ENCODE measurements at places on chromosomes 2 and 18.

DNA sequence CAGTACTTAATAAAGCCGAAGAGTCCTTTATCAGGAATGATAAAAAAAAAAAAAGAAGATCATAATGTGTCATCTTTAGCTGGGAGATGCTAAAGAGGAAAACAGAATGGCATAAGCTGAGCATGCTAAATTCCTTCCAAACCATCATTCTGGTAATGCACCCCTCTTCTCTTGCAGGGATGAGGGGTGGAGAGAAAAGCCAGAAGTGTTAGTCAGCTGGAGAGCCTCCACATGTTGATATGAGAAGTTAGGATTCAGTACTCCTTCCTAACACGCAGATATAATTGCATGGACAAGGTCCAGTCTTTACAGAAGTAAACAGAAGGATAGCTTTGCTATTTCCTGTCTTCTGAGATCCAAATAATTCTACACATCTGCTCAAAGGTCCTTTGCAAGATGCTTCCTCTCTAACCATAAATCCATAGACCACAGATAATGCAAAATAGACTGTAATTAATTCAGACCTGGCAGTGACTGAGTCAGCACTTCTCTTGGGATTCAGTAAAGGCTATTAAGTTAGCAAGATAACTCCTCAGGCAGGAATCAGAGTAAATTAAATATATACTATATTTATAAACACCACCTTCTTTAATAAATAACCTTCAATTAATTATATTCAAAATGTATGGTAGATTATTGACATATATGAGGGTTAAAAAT, 930.0 kb upstream of the KLHL29 start:
- DNase-seq: no peak

- peak; percentile 19 for DNase-seq
Observed at GRCh38 chr18:78875016-78875777, 104.4 kb upstream of the SALL3 start.

- no peak for DNase-seq
Observed at GRCh38 chr2:38553554-38553953, 49.2 kb downstream of the HNRNPLL start.

DNA sequence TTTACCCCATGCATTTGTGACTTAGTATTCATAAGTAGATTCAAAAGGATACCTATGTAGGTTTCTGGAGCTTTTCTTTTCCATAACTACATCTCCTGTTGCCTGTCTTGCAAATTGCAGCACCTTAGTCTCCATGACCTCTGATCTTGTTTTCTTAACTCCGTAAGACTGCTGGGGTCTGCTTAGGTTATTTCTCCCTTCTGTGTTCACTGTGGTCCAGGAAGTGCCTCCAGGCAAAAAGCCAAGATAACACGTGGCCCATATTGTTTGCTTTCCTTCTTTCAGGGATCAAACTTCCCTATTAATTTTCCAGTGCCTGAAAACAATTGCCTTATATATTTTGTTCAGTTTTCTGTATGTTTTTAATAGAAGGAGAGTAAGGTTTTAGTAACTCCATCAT, 86.4 kb downstream of the GCA start:
- DNase-seq: no peak

DNA sequence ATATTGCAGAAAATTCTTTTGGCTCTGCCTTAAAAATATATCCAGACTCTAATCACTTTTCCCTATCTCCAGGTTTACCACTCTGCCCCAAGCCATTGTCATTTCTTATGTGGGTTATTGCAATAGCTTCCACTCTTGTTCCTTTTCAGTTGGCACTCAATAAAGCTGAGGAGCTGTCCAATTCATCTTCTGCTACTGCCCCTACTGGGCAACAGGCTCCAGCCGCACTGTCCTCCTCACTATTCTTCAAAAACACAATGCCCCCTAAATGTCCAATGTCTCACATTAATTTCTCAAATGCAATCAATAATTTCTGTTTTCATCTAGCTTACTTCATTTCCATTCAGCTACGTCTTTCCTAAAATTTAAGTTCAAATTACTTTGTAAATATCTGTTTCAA, 1262.5 kb upstream of the CDH2 start:
- no peak for DNase-seq

Measured in activated naive CD8-positive, alpha-beta T cell treated with anti-CD3 and anti-CD28 coated beads for 36 hours (primary cell).